Epithelial cell of proximal tubule (primary cell): ENCODE measurements at places on chromosomes 3 and 15. TPM values are rescaled to one million over a fixed set of nuclear protein-coding genes. Genes with fewer than 3 reads are reported as not detected.

GRCh38 chr3:160280836-160281235, 55.6 kb downstream of the C3orf80 start:
- no peak for DNase-seq

DNA sequence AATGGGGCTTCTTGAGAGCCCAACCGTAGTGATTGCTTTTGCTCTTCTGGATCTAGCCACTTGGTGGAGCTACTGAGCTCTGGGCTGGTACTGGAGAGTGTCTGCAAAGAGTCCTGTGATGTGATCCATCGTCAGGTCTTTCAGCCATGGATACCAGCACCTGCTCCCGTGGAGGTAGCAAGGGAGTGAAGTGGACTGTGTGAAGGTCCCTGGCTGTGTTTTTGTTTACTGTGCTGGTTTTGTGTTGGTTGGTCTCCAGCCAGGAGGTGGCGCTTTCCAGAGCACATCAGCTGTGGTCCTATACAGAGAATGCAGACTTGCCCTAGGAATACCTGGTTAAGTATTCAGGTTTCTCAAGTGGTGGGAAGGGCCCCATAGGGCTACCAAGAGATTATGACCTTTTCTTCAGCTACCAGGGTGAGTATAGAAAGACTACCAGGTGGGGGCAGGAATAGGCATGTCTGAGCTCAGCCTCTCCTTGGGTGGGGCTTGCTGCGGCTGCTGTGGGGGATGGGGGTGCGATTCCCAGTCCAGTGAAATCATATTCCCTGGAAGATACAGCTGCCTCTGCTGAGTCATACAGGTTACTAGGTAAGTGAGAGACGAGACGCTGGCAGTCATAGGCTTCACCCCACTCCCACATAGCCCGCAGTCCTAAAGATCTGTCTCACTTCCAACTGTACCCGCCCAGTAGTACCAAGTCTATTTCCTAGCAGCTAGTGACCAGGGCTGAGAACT, 733.7 kb downstream of the ZNF385D start:
- no peak for DNase-seq

- DNase-seq, result no peak
These were observed 3.3 kb downstream of the TPM1 start for GRCh38 chr15:63045879-63046278.

GRCh38 chr15:75887178-75887577, 16.5 kb upstream of the FBXO22 start:
- DNase-seq, result no peak

DNA sequence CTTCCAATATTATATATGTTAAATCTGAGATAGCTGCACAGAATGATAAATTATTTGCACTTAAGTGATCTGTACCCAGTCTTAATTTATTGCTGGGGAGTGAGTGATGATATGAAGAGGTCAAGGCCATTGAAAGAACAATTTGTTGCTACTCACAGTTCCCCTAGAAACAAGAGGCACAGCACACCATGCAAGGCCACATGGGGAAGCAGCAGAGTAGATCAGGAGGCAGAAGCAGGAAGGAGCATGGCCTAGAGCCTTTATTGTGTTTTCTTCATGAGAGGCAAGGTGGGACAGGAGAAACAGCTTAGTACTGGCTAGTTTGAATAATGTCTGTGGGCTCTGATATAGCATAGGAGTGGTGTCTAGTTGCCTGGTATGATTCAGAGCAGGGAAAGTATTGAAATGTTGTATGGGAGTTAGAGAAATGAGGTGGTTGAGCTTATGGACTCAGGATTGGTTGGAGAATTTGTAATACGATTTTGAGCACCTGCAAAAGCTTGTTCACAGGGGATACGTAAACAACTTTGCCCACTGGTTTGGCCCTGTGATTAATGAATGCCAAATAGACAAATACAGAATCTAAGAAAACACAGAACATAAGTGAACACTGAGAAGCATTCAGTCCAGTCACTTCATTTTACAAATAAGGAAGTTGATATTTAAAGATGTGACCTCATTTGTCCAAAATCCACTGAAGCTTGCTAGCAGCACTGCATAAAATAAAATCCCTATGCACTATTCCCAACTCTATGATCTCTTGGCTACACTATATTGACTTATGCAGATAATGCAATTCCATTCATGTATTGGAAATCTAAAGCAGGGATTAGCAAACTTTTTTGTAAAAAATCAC, 71.7 kb downstream of the TMCO5A start:
- no peak for DNase-seq

DNA sequence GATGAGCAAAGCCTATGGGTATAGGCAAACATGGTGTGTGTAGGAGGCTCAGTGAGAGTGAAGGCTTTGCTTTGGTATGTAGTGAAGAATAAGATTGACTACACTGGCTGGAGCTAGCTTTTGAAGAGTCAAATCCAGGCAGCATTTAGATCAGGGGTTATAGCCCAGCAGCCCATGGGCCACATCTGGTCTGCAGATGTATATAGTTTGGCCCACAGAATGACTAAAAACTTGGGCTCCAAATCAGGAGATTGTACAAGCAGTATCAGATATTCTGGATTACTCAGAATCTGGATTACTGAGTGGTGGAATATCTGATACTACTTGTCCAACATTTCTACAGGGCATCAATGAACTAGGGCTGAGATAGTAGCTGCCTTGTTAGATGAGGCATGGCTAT, 92.9 kb upstream of the FGF7 start:
- DNase-seq, result no peak

DNA sequence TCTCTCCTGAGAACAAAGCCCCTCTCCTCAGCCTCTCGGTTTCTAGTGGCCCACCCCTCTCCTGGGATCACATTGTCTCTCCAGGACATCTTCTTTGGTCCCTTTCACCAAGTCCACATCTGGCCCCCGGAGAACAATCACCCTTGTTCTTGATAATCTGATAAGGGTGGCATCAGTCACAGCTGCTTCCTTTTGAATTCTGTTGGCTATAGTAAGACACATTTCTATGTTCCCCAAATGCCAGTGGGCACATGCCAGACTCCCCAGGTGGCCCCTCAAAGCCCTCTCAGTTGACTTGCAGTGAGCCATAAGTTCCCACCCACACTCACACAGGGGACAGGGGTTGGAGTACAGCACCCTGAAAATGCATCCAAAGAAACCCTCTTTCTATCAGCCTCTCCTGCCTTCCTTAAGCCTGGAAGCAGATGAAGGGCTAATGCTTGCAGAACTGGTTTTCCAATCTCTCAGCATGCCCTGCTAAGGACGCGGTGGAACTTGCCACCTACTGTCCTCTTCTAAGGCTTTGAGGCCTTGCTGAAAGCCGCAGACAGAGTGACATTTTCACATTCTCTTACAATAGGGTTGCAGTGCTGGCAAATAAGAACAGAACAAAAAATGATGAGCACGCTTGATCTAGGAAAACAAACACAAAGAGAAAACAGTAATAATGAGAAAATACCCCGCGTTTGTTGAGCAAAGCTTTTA, 101.3 kb upstream of the SLCO3A1 start:
- DNase-seq, result no peak

GRCh38 chr15:47963265-47963664, 157.5 kb upstream of the SLC24A5 start:
- no peak for DNase-seq

- no peak for DNase-seq
These were observed 39.8 kb downstream of the PDE8A start for GRCh38 chr15:85021409-85021808.

GRCh38 chr15:71841563-71841962, 31.2 kb downstream of the NR2E3 start:
- DNase-seq, result no peak

DNA sequence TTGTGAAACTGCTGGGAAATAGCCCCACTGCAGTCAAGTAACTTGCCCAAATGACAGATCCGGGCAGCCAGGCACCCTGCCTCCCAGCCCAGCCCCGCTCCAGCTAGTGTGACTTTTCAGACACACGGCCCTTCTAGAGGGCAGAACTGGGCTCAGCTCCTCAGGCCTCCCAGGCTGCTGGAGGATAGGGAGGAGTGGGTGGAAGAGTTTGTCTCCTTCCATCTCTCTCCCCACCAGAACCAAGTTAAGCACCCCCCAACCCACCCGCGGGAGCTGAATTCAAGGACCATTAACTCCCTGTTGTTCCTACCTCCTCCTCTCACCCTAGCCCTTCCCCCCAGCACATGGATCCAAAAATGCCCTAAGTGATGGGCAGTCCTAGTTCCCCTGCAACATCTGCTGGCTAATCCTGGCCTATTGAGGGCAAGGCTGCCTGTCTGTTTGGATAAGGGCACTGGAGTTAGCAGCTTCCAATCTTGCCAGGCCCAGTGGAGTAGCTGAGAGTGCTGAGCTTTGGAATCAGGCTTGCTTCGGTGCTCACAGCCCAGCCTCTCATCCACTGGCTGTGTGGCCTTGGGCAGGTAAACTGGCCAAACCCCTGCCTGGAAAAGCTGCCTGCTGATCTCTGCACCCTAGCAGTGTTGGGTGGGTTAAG, 3.1 kb downstream of the CCDC33 start:
- no peak for DNase-seq

DNA sequence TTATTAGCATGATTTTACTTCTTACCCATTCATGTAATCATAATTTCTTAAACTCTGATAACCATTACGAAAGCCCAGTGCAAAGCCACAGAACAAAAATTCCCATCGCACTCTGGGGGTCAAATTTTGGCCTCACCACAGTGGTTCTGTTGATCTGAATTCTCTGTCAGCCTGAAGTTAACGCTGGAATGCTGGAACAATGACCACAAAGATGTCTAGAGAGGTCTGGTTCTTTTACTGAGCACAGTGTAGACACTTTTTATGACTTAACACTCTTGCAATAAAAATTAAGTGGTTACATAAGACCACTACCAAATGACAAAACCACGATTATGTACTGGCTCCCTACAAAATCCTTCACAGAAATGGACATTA, 94.7 kb downstream of the PDZRN3 start:
- no peak for DNase-seq

The HHLA2 gene
- total RNA-seq, result 0.23 TPM in 1 of 2 replicates, not detected in the other

The HDC gene
- not detected in 2 replicates for total RNA-seq
